ENCODE measurements at places on chromosomes 4 and X.

GRCh38 chr4:1793940-1794808, 1.1 kb downstream of the FGFR3 start:
- no peak for DNase-seq

DNA sequence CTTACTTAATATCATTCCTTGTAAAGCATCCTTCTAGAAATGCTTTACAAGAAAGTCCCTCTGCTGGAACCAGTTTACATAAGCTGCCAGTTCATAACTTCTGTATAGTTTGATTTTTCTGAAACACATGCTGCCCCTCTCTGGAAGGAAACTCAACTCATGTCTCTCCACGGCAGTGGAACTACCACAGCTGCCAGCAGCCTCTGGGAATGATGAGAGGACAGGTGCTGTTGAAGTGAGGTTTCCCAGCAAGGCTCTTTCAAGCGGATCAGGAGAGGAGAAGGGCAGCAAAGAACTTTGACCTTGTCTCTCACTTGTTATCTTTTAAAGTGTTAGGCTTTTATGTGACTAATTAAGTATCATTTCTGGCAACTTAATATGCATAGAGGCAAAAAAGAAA, 7.3 kb downstream of the GRPR start:
- no peak for DNase-seq

DNA sequence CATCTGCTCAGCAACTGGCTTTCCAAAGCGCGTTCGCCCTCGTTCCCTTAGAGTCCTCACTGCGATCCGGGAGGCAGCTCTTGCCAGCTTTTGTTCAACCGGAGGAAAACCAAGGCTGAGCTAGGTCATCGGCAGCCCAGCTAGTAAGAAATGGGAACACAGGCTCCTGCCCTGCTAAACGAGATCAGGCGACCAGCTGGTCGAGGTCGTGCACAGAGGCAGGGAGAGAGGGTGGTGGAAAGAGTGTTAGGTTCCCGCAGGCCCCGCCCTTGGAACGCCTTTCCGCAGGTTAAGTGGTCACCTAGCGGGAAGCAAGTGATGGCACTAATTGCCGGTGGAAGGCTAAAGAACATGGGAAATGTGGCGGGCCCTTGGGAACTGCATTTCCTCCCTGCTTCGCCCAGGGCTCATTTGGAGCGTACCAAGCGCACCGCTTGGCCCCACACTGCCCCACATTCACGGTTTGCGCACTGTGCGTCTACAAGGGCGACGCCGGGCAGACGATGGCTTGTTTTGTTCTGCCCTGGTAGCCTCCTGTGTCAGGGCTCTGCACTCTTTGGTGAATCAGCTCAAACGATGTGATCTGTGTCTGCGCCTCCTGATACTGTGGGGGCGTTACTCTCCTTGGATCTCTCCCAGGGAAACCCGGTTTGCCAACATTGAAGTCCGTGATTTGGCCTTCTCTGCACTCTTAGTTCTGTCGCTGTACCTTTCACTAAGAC, 7.2 kb upstream of the PRDM8 start:
- no peak for DNase-seq

DNA sequence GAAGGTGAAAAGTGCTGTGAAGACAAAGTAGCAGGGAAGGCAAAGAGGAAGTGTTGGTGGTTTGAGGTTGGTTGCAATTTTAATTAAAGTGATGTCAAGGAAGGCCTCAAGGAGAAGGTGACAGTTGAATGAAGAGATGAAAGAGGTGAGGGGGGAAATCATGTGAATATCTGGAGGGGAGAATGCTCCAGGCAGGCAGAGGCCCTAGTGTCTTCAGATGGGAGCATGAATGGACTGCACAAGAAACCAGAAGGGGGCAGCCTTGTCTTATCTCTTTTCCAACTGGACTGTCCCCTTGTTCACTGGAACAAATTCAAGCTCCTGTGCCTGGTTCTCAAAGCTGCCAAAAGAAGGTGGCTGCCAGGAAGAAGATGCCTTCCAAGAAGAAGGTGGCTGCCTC, 68.4 kb downstream of the MAOB start:
- peak; percentile 9 for DNase-seq

DNA sequence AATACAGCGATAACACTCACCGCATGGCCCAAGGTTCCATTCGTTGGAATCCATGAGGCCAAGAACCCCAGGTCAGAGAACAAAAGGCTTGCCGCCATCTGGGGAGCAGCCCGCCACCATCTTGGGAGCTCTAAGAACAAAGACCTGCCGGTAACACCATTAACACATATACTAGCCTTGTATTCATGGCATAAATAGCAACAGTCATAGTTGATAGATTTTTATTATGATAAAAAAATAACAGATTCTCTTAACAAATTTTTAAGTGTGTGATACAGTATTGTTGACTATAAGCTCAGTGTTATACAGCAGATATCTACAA, 309.4 kb downstream of the GLUD2 start:
- DNase-seq, result no peak

DNA sequence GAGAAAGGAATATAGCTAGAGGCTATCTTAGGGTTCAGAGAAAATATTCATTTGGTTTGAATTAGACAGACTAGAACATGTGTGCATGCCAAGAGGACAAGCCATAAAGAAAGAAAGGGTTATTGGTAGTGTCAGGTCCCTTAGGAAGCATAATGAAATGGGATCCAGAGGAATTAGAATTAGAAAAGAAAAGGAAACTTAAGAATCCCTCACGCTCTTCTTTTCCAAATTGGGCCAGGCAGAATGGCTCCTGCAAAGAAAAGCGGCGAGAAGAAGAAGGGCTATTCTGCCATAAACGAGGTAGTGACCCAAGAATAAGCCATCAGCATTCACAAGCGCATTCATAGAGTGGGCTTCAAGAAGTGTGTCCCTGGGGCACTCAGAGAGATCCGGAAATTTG, 4.9 kb upstream of the ABCG2 start:
- DNase-seq, result no peak

Data from stimulated activated CD4-positive, alpha-beta T cell treated with anti-CD3 and anti-CD28 coated beads, Interleukin-15, amount 100 ng/mL, for 24 hours (primary cell).